ENCODE measurements at places on chromosomes 7 and 10. TPM values are rescaled to one million over a fixed set of nuclear protein-coding genes. Genes with fewer than 3 reads are reported as not detected.

The PTN gene
- total RNA-seq: 3.2 TPM

The SLC13A1 gene
- not detected for total RNA-seq

The SLC26A4 gene
- total RNA-seq: 3.5 TPM

The SEMA4G gene
- 4.2 TPM for total RNA-seq

The SH2D4B gene
- total RNA-seq: 0.27 TPM

The MYOZ1 gene
- 13.1 TPM for total RNA-seq

- peak; percentile 63 for DNase-seq
Observed at GRCh38 chr7:44284216-44284615, 41.2 kb downstream of the CAMK2B start.

DNA sequence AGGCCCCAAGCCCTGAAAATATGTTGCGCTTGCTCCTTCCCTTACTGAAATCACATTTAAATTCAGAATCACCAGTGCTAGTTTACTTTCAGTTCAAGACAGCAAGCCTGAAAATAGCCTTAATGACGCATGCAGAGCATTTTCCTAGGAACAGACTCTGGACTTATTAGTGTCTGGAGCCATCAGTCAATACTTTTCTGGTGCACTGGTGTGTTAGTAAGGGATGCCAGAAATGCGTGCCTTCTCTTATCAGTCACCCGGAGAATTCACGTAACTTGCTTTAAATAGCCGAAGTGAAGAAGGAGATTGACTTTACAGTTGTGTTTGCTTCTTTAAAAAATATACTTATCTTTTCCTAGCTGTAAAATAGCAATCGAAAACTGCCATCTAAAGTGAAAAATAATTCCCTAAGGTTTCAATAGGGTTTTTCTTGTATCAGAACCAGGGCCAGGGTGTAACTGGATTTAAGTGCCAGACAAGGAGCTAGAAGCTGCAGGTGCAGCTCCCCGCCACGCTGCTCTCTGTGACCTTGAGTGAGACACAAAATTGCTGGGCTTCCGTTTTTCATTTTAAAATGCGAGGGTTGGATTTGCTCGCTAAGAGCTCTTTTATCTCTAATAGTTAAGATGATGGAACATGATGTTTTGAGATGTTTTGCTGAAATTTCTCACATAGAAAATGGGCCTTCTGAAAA, 177.8 kb downstream of the NSUN6 start:
- no peak for DNase-seq

DNA sequence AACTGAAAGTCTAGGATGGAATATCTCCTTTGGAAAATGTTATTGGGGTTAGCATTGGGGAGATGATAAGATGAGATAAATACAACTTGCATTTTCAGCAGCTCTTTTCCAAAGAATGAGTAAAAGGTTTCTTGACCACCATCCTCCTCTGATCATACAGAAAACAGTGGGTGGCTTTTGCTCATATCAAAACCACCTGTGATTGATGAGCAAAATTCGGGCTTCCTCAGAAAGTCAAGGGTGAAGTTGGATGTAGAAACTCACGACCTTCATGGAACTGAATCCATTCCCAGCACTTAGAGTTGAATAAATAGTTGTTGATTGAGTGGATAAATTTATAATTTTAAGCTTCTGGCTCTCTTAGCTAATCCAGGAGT, 158.4 kb downstream of the DNAJB6 start:
- DNase-seq: no peak

- no peak for DNase-seq
Observed at GRCh38 chr7:13894377-13894776, 95.1 kb downstream of the ETV1 start.

DNA sequence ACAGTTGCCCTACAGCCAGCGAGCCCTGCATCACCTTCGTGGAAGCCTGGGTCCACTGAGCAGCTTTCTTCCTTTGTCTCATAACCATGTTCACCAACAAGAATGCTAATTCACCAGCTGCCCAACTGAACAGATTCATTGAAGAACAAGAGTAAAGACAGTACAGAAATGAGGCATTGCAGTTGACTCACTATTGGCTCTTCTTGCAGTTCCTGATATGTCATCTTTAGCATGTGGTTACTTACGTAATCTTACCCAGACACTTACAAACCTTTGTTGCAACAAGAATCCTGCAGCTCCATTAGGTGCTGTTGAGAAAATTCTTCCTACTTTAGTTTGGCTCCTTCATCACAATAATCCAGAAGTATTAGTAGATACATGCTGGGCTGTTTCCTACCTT, 174.0 kb upstream of the TPK1 start:
- no peak for DNase-seq

GRCh38 chr10:132048294-132048667, 17.5 kb upstream of the JAKMIP3 start:
- no peak for DNase-seq

DNA sequence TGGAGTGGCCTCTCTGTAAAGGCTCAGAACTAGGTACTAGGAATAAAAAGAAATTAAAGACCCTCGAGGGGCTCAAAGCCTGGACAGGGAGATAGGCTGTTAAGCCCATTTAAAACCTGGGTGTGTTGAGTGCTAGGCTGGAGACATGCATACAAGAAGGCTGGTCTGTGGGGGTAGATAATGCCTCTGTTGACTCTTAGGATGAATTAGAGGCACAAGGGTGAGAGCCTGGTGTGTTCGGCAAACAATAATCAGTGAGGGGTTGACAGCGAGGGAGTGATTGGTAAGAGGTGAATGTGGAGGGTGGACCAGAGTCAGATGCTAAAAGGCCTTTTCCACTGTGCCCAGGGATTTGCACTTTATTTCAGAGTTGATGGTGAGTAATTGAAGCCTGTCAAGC, 12.7 kb downstream of the GSTO2 start:
- no peak for DNase-seq

DNA sequence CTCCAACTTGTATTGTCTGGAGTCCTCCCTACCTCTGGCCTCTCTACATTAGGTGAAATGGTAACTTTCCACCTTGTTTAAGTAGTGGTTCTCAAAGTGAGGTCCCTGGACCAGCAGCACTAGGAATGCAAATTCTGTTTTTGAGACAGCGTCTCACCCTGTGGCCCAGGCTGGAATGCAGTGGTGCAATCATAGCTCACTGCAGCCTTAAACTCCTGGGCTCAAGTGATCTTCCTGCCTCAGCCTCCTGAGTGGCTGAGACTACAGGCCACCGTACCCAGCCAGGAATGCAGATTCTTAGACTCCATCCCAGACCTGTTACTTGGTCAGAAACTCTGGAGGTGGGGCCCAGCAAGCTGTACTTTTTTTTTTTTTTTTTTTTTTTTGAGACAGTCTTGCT, 6.8 kb upstream of the TBL2 start:
- DNase-seq: no peak

GRCh38 chr10:71213127-71213621, 804 bp downstream of the UNC5B start:
- DNase-seq: peak; percentile 82

GRCh38 chr10:9289811-9290210, 1235.3 kb downstream of the GATA3 start:
- DNase-seq: no peak

Measured in aorta (tissue), 5 donors.